ENCODE measurements at places on chromosomes 1 and 21.

DNA sequence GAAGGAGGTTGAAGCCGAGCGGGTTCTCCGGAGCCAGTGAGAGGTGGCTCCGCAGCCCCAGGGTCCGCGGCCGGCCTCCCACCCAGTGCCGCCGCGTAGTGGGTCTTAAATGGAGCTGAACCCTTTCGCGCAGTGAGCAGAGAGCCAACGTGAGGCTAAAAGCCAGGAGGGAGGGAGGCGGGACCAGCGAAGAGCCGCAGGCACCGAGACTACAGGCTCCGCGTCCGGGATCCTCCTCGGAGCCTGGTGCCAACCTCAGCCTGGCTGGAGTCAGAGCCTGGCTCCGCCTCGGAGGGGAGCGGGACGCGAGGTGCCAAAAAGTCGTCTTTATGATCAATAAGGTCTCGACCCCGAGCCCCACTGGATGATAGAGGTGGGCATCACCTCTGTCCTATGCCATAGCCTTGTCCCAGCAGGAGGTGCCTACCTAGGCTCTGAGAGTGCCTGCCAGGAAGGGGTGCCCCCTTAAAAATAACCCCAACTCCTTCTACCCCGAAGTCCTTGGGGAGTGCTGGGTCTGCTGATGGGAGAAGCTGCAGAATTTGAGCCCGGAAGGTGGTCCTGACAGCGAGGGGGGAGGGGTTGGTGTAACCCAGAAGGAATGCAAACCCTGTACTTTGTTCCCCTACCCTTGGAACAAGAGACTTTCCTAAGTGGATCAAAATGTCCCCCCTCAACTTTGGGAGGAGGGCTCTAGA is 1.6 kb downstream of the IGSF21 start:
- peaks cover 14% of the 10 kb centered on the region for H3K27me3 ChIP-seq
- peaks cover 7% of the 10 kb centered on the region for H3K4me1 ChIP-seq
- no peak overlapping the region for H3K27ac ChIP-seq
- H3K4me3 ChIP-seq = no peak overlapping the region

GRCh38 chr1:227781314-227781930 is 34.1 kb upstream of the PRSS38 start:
- no peak for DNase-seq
- no peaks in the 10 kb centered on the region for H3K27me3 ChIP-seq
- no peak overlapping the region for H3K27ac ChIP-seq
- H3K4me1 ChIP-seq = no peaks in the 10 kb centered on the region
- no peaks in the 10 kb centered on the region for H3K36me3 ChIP-seq

DNA sequence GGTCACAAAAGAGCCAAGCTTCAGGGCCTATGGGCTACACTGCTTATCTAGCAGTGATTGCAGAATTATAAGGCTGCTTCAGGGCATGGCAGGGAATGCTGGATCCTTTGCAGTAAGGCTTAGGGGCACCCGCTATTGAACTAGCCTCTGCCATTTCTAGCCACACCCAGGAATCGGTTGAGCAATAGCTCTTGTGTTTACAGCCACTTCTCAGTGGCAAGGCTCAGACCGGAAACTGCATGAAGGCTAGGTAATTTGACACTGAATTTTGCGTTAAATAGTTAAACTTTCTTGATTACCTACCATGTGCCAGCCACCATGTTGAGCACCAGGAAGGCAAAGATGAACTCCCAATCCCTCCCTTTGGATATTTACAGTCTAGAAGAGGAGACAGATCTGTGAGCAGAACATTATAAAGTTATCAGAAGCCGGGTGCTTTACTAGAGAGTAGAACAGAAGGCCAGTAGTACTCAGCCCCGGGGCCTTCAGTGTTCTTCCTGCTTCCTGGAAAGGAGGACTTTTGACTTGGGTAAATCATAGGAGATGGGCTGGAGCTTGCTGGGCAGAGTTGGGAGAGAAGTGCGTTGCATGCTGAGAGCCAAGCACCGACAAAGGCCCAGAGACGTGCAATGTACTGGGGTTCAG is 98.6 kb upstream of the LPGAT1 start:
- no peaks in the 10 kb centered on the region for H3K27me3 ChIP-seq
- peak; percentile 43 for DNase-seq
- H3K4me1 ChIP-seq = no peaks in the 10 kb centered on the region

DNA sequence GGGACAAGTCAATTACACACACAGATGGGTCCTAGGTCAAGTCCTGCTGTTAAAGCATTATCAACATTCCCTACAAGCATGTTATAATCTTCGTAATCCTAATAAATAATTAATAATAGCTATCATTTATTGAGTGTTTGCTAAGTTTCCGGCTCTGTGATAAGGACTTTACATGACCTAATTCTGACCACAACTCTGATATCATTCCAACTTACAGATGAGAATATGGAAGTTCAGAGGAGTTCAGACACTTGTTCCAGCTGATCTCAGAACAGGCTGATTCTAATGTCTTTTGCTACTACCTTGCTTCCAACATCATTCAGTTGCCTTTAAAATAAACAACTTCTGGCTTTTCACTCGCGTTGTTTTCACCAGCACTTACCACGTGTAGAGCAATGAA is 770.1 kb upstream of the CXADR start:
- no peak overlapping the region for H3K4me3 ChIP-seq
- no peaks in the 10 kb centered on the region for H3K36me3 ChIP-seq
- DNase-seq = no peak
- H3K27me3 ChIP-seq = no peaks in the 10 kb centered on the region
- H3K4me1 ChIP-seq = no peaks in the 10 kb centered on the region

DNA sequence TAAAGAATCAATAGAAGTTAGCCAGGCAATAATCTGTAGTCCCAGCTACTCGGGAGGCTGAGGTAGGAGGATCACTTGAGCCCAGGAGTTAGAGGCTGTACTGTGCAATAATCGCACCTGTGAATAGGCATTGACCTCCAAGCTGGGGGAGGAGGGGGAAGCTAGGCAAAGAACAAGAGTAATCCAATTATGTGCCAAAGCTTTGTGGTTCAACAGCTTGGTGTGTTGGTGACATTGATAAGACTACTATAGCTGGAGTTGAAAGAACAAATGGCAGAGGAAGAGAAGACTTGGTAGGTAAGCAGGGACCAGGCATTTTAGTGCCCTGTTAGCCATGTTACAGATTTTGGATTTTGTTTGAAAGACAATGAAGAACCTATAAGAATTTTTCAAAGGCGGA is 2.1 kb upstream of the TMCO2 start:
- H3K27me3 ChIP-seq = no peaks in the 10 kb centered on the region
- no peaks in the 10 kb centered on the region for H3K4me1 ChIP-seq
- H3K27ac ChIP-seq = no peak overlapping the region
- no peak for DNase-seq
- H3K36me3 ChIP-seq = no peaks in the 10 kb centered on the region

- peak; percentile 56 for DNase-seq
- no peak overlapping the region for H3K4me3 ChIP-seq
- H3K27me3 ChIP-seq = no peaks in the 10 kb centered on the region
- no peak overlapping the region for H3K27ac ChIP-seq
- H3K4me1 ChIP-seq = no peaks in the 10 kb centered on the region
These were observed 57.8 kb upstream of the RAVER2 start for GRCh38 chr1:64686828-64687724.

- DNase-seq = no peak
- H3K36me3 ChIP-seq = no peaks in the 10 kb centered on the region
- H3K4me1 ChIP-seq = peaks cover 6% of the 10 kb centered on the region
- no peaks in the 10 kb centered on the region for H3K27me3 ChIP-seq
These were observed 37.7 kb upstream of the LRRN2 start for GRCh38 chr1:204723131-204723787.

DNA sequence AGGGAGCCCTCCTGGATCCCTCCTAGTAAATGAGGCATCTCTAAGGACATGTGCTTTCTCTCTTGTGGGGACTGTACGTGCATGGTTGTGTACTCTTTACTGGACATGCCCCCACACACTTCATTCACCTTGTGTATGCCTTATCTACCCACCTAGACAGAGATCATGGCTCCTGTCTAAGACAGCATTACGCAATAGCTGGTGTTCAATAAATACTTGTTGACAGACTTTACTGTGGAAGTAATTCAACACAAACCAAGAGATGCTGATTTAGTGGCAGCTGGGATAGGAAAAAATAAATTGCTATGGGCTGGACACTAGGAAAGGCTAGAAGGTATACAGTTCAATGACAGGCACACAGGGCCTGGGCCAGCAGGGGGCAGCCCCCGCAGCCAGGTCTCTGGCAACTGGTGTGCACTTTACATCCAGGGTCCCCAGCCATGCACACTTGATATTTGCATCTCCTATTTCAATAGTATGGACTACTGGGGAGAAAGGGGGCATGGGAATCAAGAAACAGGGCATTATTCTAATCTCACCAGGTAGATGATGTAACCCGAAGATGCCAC is 24.2 kb downstream of the TRABD2B start:
- H3K27me3 ChIP-seq = no peaks in the 10 kb centered on the region
- peaks cover 9% of the 10 kb centered on the region for H3K4me1 ChIP-seq
- DNase-seq = no peak
- H3K4me3 ChIP-seq = no peak overlapping the region
- H3K27ac ChIP-seq = no peak overlapping the region

- no peak overlapping the region for H3K4me3 ChIP-seq
- H3K27ac ChIP-seq = no peak overlapping the region
- H3K36me3 ChIP-seq = no peaks in the 10 kb centered on the region
- no peaks in the 10 kb centered on the region for H3K27me3 ChIP-seq
- no peaks in the 10 kb centered on the region for H3K4me1 ChIP-seq
- peak; percentile 11 for DNase-seq
These were observed 67.1 kb upstream of the FAM78B start for GRCh38 chr1:166233750-166234366.

- no peak overlapping the region for H3K27ac ChIP-seq
- no peak for DNase-seq
- H3K27me3 ChIP-seq = no peaks in the 10 kb centered on the region
- H3K4me1 ChIP-seq = peaks cover 3% of the 10 kb centered on the region
- no peaks in the 10 kb centered on the region for H3K36me3 ChIP-seq
These were observed 26.1 kb upstream of the DISC1 start for GRCh38 chr1:231600458-231600976.

Measured in mesendoderm (in vitro differentiated cells).